Vagina (tissue), 2 donors: ENCODE measurements at places on chromosomes 12 and 14.
A peak's percentile ranks its signal among the peaks of the same experiment; 100 is the strongest.

DNA sequence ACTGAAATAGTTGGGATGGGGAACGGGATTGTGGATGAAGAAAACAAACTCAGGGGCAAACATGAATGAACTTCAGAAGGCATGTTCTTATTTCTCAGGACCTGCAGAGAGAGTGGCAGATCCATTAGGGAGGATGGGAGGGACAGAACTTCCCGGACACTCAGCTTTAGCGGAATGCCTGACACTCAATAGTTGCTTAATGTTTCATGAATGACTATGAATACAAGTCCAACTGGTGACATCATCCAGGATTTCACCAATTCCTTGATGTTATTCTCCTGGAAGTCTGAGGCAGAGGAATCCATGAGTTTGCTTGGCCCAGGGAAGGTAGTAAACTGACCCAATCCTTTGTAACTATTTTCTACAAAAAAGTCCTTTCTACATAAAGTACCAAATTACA, 37.8 kb upstream of the LRRC10 start:
- no peak for DNase-seq

- DNase-seq = no peak
Observed at GRCh38 chr12:54393207-54393609, 8.7 kb upstream of the ZNF385A start.

- no peak for DNase-seq
Observed at GRCh38 chr14:72986857-72987256, 40.0 kb downstream of the ZFYVE1 start.

DNA sequence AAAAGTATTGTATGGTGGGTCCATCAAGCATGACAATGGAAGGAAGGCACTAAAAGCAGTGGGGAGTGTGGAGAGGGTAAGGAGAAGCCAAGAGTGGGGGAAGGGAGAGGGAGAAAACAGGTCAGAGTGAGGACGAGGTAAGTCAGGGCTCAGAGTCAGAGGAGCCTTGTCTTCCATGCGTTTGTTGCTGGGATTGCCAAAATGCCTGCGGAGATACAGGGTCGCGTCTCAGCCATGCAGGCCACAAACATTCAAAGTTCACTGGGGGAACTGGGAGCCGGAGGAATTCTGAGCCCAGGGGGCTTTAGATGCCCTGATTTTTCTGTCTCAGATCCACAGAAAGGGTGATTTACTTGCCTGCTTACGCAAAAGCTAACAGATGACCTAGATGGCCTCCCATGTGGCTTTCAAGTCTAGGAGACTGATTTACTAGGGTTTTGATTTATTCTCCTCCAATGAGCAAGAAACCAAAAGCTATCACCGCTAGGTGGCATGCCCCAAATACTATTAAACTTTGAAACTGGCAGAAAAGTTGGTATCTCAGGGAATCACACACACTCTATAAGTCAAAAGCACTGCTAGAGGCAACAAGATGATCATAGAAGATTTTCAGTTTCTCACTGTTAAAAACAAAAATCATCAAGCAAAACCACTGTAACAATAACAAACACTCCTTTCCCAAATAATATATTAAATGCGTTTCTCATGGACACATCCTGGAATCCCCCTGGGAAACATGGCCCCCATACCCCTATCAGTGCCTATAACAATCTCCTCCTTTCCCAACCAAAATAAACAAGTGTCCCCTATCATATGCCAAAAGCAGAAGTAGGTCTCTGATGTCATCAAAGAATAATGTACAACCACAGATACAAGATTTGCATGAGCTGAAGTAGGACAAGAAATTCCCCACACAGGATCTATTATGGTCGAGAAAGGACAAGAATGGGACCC, 26.6 kb upstream of the MDM1 start:
- DNase-seq = no peak

DNA sequence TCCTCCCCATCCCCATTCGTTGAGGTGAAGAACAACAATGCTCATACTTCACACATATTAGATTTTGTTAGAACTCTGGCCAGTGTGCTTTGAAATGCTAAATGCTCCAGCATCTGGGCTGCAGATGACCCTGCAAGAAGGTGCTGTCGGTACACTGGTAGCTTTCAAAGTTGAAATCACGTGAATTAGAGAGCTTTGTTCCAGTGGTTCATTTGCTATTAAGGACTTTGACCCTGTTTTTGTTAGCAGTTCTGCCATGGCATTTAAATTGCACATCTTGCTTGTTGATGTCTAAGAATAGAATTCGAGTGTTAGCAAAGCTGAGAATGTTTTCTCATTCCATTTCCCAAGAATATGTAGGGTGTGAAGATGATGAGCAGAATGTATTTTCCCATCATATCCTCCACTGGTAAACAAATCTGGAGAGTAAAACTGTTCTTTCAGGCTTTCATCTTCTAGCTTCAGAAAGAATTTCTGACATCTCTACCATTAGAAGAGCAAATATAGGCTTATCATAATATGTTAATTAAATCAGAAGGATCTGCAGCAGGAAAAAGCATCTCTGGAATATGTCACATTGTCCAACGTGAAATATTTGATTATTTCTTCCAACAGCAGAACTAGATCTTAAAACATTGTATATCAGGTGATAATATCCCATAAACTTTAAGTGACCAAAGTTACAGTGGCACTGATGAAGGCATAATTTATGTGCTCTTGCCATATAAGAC, 98.8 kb upstream of the PDE3A start:
- DNase-seq = no peak

- DNase-seq = no peak
Observed at GRCh38 chr14:95946867-95947266, 70.2 kb downstream of the TUNAR start.

DNA sequence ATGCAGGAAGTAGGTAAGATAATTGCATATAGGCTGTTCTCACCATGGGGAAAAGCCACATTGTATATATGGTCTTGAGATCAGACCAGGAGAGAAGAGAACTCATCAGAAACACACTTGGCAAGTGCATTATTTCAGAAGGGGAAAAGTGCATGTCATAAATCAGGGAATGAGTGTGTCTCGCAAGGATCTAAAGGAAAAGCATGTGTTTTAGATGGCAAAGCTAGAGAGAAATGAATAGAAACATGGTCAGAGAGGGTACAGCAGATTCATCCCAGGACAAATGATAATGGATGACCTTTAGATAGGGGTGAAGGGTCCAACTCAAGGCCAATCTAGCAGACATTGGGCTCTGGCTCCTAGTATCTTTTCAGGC, 230.2 kb upstream of the NAV3 start:
- no peak for DNase-seq

DNA sequence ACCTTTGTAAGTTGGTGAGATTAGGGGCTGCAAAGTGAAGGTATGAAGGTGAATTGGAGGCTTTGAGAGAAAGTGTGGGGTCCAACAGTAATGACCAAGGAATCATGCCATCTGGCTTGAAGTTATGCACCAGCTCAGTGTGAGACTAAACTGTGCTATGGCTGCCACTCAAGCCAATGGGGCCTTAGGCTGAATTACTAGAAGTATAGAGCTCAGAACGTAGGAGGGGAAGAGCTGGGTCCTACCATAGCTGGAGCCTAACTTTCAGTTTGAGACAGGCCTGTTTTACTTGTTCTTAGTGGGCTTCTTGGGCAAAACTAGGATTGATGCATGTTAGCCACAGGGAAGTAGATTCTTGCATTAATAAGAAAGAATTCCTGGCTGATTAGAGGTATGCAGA, 194.0 kb downstream of the TSPAN9 start:
- no peak for DNase-seq

DNA sequence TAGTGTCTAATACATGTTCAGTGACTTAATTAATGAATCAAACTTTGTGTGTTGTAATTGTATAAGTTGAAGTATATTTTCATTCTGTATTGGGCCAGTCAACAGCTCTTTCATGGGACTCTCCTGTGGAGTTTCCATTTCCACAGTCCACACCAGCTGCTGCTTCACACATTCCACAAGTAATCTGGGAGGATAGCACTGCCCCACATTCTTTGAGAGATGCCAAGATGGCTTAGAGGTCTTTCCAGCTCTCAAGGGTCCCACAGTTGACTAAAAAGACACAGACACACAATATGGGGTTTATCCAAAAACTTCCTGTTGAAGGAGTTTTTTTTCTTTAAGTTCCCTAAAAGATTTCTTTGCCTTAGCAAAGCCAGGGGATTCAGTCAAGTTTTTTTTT, 408.3 kb downstream of the AACS start:
- DNase-seq = no peak

DNA sequence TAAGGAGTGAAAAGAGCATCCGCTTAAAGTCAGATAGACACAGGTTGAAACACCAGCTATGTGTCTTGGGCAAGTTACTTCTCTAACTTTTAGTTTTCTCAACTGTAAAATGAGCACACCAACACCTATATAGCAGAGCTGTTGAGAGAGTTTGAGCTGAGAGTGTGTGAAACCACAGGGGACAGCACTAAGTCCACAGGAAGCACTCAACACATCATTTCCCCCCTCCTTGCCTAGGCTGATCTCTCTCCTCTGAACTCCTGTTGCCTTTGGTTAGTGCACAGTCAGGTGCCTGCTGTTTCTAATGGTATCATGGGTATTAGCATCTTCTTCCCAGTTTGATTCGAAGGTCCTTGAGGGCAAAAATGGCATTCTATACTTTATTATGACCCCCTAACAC, 176.7 kb downstream of the DPF3 start:
- no peak for DNase-seq

GRCh38 chr12:69097619-69098368, 141.6 kb upstream of the CPSF6 start:
- peak; percentile 69 for DNase-seq

GRCh38 chr12:112468046-112468445, 49.3 kb downstream of the PTPN11 start:
- no peak for DNase-seq

- DNase-seq = no peak
Observed at GRCh38 chr14:82621881-82622450, 1088.3 kb upstream of the SEL1L start.

- DNase-seq = no peak
Observed at GRCh38 chr14:86020841-86021240, 490.9 kb downstream of the FLRT2 start.

DNA sequence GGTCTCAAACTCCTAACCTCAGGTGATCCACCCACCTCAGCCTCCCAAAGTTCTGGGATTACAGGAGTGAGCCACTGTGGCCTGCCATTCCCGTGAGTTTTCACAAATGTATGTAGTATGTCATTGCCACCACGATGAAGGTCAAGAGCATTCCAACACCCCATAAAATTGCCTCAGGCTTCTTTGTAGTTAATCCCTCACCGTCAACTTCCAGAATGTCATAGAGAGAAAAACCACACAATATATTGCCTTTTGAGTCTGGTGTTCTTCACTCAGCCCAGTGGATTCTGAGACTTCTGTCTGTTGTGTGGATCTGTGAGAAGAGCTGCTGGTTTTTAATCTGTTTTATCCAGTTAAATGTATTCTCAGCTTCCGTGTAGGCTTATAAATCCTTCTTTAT, 12.6 kb upstream of the CFAP251 start:
- no peak for DNase-seq

- no peak for DNase-seq
Observed at GRCh38 chr12:47739979-47740378, 14.7 kb upstream of the ENDOU start.

GRCh38 chr12:79552192-79552591, 138.6 kb downstream of the PAWR start:
- no peak for DNase-seq

GRCh38 chr14:96940009-96940408, 142.8 kb downstream of the VRK1 start:
- no peak for DNase-seq

DNA sequence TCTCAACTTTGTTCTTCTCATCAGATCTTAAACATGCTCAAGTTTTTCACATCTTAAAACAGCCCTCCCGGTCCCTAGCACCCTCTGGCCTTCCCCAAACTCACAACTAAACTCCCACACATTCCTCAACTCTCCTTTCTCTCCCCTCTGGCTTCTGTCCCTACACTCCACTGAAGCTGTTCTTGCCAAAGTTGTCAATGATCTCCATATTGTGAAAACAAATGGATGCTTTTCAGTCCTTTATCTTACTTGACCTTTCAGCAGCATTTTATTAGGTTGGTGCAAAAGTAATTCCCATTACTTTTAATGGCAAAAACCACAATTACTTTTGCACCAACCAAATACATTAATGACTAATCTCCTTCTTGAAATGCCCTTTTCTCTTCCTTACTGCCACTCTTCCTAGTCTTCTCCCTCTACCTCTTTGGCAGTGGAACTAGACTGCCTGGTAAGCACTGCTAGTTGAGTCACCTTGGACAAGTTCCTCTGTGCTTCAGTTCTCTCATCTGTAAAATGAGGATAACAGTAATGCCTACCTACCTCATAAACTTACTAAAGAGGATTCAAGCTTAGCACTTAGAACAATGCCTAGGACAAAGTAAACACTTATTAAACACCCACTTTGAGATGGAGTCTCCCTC, 16.0 kb downstream of the CERS5 start:
- DNase-seq = no peak

DNA sequence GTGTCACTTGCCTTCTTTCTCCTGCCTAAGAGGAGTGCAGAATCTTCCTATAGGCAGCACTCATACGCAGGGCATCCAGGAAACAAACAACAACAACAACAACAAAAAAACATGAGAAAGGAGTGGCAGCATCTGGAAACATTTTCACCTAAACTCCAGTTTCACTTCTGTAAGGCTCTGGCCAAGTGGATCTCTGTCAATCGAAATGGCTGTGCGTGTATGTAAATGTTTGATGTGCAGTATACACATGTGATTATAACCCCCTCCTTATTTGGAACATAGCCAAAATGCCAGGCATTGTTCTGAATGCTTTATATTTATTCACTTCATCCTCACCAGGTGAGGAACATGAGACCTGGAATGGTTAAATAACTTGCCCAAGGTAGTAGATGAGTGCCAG, 76.8 kb downstream of the COX16 start:
- no peak for DNase-seq

- no peak for DNase-seq
Observed at GRCh38 chr12:80118565-80119324, 19.4 kb downstream of the OTOGL start.

DNA sequence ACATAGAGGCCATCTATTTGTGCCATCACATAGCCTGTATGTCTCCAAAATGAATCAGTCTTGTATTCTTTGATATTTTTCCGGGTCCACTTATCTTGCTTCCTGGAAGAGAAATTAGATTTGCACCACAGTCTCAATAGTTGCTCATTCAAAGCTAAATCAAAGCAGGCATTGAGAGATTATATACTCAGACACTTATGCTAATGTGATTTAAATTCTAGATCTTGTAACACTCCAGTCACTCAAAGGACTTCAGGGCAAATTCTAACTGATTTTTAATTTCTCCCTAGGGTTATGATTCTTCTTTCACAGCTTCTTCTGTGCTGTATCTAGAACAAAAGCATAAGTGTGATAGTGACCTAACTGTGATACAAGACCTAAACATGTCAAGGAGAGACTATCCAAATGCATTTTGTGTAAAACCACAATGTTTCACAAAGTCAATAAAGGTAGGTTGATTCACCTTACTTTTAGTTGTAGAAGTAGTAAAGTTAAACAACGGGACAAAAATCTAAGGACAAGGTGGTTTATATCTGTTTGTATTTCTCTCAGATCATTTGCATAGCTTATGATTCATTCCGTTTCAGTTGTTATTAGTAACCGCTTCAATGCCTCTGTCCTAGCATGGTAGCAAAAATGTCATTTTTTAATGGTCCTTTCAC, 26.8 kb downstream of the PLBD1 start:
- DNase-seq = no peak

- no peak for DNase-seq
Observed at GRCh38 chr12:58310809-58311622, 369.6 kb downstream of the ATP23 start.

- no peak for DNase-seq
Observed at GRCh38 chr12:68521321-68521839, 89.3 kb upstream of the RAP1B start.

- DNase-seq = no peak
Observed at GRCh38 chr12:10771132-10771733, 31.2 kb downstream of the TAS2R7 start.
